Upper lobe of right lung (tissue), 1 donor: ENCODE measurements at places on chromosomes 5 and 9.
A peak's percentile ranks its signal among the peaks of the same experiment; 100 is the strongest.

GRCh38 chr5:56047448-56047847 is 52.7 kb upstream of the IL6ST start:
- DNase-seq, result no peak

GRCh38 chr5:76180814-76181805 is 97.9 kb downstream of the SV2C start:
- no peak for DNase-seq

- no peak for DNase-seq
Measured at GRCh38 chr5:124888050-124888506, 141.6 kb upstream of the ZNF608 start.

- no peak for DNase-seq
Measured at GRCh38 chr5:37437711-37438110, 58.6 kb downstream of the WDR70 start.

DNA sequence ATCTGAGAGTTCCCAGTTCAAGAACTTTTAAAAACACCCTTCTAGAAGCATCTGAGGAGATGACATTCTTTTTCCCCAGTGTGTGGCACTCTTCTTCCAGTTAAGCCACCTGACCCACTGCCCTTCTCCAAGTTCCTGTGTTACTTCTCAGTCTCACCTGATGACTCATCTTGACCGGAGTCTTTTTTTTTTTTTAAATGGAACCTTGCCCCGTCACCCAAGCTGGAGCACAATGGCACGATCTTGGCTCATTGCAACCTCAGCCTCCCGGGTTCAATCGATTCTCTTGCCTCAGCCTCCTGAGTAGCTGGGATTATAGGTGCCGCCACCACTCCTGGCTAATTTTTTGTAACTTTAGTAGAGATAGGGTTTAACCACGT is 224.1 kb upstream of the DAB2 start:
- DNase-seq, result no peak

DNA sequence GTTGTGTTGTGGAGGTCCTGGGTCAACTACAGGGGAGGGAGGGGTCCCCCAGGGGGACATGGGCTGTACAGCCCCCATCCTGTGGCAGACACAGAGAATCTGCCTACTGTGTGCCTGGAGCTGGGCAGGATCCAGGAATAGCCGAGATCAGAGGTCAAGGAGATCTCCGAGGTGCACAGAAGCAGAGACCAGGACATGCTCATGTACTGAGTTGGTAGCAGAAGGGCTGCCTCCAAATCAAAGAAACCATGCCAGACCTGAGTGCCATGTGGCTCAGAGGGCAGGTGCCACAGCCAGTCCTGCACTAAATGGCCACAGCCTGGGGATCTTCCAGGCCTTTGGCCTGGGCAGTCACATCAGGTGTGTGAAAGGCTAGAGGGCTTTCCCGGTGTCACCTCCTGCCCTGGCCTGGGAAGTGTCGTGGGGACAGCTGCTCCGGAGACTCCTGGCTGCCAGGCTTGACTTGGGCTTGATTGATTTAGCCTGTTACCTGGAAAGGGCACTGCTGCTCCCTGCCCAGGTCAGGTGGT is 27.8 kb downstream of the GSN start:
- DNase-seq, result no peak

- no peak for DNase-seq
Measured at GRCh38 chr5:31783086-31783645, 144.2 kb downstream of the PDZD2 start.

DNA sequence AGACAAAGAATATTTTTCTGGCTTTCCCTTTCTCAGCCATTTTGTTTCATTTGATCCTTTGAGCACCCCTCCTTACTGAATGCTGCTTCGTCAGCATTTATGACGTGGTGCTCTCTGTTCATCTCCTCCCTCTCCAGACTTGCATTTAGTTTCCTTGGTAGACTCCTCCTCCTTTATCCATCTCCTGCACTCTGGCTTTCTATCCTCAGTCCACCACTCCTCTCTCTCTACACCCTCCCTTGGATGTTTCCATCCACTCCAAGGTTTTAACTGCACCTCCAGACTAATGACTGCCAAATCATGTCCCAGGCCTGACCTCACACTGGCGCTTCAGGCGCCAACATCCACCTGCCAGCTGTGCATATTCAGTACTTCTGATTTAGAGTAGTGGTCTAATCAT is 245.4 kb downstream of the RAB3C start:
- no peak for DNase-seq

DNA sequence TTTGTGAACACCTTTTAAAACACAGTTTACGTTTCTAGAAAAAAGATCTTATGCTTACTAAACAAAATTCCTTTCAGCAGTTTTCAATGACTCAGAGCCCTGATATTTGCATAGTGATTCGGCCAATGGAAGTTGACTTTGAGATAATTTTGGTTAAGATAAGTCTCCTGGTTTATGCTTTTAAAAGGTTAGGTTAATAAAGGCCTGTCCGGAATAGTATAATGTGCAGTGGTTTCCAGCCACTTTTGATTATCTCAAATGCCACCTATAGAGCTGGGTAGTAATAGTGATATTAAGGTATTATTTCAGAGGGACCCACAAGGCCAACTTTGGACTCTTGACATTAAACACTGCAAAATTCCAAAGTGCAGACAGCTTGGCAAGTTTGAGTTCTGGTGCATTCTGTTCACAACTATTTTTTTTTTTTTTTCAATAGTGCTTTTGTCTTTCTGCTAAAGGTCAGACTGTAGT is 86.1 kb downstream of the F2RL2 start:
- no peak for DNase-seq

GRCh38 chr5:39194466-39195136 is 24.8 kb downstream of the FYB1 start:
- no peak for DNase-seq

- no peak for DNase-seq
Measured at GRCh38 chr9:20984506-20984905, 46.9 kb downstream of the HACD4 start.

- no peak for DNase-seq
Measured at GRCh38 chr5:124088289-124089032, 576.5 kb downstream of the CSNK1G3 start.

DNA sequence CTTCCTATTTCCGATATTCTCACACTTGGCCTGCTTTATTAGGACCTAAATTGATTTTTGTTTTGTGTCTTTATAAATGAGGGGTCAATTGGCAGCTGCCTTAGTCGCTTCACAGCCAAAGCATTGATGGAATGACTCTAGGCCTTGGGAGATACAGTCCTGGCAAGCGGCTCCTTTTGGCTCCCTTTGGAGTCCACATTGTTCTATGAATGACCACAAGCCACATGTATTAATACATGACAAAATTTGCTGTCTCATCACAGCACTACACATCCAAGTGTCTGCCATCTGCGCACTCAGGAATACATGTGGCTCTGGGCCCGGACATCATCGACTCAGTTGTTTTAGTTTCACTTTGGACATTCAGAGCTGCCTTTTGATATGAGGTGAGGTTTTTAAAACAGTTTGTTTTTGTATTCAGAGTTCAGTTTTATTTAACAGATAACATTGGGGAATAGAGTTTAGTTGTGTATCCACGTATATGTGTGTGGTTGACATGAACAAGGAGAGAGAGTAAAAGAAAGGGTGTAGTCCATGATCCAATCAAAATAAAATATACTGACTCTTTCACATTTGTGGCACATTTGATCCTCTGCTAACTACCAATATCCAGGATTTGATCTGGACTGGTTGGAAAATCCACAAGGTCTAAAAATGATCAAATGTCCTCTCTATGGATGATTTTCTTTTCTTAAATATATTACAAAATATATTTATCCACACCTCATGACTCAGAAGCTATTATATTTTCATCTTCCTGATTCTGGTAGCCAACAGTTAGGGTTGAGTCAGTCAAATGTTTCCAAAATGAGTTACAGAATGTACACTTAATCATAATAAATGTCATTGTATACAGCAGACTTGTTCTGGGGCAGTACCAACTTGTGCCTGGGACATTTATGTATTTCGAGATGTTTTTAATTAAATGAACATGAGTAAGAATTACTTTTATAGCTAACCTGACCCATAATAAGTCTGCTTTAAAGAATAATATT is 114.0 kb upstream of the MTAP start:
- DNase-seq, result no peak

DNA sequence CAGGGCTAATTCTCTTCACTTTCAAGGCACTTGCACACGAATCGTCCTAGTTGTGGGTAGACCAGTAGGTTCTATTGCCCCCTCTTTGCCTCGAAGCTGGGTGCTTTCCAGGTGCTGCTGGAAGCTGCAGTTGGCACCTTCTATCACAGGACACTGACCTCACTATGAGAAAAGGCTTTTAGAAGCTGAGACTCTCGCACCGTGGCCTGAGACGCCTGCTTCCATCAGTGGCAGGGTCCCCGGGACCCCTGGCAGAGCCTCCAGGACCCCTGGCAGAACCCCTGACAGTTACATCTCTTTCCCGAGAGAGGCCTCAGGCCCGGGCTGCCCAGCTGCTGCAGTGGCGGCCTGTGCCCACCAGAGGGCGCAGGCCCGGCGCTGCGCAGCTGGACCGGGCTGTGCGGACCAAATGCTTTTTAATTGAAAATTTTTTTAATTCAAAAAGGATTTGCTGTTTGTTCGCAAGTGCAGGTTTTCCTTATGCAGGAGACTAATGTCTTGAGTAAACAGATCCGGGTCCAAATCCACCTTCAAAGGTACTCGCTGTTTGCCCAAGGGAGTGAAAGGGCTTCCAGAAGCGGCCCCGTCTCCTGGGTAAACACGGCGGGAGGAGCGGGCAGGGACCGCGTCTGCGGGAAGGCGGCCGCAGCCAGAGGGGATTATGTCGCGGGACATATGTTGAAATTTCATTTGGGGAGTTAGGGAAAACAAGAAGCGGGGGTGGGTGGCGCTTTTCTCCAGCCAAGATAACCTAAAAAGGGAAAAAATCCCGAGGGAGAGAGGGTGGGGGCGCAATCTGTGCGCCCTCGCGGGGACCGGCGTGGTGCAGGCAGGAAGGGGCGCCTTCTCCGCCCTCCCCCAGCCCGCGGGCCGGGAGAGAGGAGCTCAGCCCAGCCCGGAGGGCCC is 114.5 kb upstream of the LMX1B start:
- DNase-seq, result peak; percentile 75

DNA sequence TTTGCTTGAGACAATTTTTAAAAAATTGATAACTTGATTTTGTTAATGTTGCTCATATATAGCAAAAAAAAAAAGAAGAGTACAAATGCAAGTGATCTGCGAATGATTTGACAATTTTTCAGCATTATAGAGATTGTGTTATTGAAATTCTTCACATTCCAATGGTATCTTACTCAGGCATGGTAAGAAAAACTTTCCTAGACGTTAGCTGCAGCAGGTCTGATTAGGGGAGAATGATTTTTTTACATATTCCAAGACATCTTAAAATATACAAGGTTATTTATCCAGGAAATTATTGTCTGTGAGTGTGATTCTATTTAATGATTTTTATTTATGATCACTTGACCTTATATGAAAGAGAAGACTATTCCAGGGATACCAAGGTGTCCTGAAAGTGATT is 361.9 kb downstream of the MAT2B start:
- DNase-seq, result no peak

GRCh38 chr9:85729882-85730281 is 11.9 kb downstream of the AGTPBP1 start:
- DNase-seq, result no peak

DNA sequence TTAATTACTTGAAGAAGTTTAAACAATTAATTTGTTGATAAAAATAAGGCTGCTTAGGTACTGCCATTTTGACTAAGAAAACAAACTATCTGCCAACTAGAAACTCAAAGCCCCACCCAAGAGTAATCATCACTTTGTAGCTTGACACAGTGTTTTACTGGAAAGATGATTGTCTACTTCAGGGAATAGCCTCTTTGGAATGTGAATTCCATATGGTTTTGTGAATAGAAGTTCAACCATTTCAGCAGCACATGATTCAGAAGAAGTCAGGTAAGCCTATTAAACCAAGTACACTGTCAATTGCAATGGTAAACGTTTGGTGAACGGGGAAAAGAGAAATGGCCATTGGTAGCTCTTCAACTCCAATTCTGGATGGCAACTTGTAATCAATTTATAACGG is 55.2 kb downstream of the PLK2 start:
- DNase-seq, result no peak

GRCh38 chr5:163695830-163696578 is 190.6 kb downstream of the MAT2B start:
- DNase-seq, result no peak

- no peak for DNase-seq
Measured at GRCh38 chr5:157214861-157215513, 34.3 kb downstream of the ITK start.

- DNase-seq, result no peak
Measured at GRCh38 chr5:67493676-67494075, 297.1 kb upstream of the CD180 start.

- DNase-seq, result no peak
Measured at GRCh38 chr5:118519466-118519865, 468.9 kb downstream of the DTWD2 start.

GRCh38 chr9:110217656-110218099 is 9.7 kb upstream of the C9orf152 start:
- no peak for DNase-seq

DNA sequence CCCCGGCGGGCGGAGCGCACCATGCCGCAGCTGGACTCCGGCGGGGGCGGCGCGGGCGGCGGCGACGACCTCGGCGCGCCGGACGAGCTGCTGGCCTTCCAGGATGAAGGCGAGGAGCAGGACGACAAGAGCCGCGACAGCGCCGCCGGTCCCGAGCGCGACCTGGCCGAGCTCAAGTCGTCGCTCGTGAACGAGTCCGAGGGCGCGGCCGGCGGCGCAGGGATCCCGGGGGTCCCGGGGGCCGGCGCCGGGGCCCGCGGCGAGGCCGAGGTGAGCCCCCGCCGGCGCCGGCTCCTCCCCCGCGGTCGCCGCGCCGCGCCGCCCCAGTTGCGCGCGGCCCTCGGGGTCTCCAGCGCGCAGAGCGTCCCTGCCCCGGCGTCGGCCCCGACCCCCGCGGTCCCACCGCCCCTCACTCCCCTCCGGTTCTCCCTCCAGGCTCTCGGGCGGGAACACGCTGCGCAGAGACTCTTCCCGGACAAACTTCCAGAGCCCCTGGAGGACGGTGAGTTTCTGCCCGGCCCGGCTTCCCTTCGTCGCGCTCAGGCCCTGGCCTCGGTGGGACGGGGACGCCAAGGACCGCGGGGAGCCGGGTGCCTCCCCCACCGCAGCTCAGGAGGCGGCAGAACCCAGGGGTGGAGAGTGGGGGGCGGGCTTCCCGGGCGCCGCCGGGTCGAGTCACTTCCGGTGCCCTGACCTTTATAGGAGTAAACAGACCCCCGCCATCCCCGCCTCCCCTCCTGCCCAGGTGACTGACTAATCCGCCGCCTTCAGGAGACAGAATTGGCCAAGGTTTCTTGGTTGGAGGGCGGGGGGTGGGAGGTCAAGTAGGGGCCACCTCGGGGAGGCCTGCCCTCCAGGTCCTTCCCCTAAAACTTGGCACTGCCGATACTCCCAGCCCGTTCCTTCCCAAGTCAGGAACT is 665 bp downstream of the TCF7 start:
- peak; percentile 75 for DNase-seq

DNA sequence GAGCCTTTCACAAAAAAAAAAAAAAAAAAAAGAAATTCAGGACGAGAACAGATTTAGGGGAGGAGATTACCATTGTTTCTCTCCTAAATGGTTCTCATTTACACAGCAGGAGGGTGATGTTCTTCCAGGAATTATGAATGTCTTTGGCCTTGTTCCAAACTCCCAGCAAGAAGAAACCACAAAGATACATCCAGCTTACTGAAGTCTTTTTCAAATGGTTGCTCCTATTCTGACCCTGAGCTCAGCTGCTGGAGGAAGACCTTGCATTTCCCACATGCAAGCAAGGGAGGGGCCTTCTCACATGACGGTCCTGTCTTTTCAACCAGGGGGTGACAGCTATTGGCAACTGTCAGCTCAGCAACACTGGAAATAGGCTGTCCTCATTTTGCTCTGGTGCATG is 203.0 kb upstream of the VLDLR start:
- no peak for DNase-seq
